Posterior cingulate gyrus (tissue), 11 donors: ENCODE measurements at places on chromosomes 7 and 10.
A peak's percentile ranks its signal among the peaks of the same experiment; 100 is the strongest.

- DNase-seq: no peak
Measured at GRCh38 chr7:155305231-155305904, 7.7 kb downstream of the INSIG1 start.

GRCh38 chr10:100969187-100970075, at the start of gene SEMA4G:
Gene SEMA4G (plus strand): TSS chr10:100969504. CDS start chr10:100972913, 3,409 bp downstream.
- no peak for DNase-seq

DNA sequence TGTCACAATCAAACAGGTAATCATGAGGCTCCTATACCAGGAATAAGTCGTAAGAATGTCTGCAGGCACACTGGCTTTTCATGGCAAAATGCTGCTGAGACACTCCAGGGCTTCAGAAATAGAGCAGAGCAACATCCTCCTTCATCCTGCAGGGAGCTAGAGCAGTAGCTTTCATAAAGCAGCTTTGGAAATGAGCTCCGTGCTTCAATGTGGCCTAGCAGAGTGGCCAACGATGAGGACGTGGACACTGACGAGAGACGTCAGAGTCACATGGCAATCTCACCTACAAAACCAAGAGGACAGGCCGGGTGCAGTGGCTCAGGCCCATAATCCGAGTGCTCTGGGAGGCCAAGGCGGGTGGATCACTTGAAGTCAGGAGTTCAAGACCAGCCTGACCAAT, 9.8 kb downstream of the COBL start:
- DNase-seq: no peak

GRCh38 chr7:117118579-117119180, 165.4 kb downstream of the ST7 start:
- no peak for DNase-seq

GRCh38 chr7:124618871-124619270, 146.7 kb downstream of the GPR37 start:
- DNase-seq: no peak

DNA sequence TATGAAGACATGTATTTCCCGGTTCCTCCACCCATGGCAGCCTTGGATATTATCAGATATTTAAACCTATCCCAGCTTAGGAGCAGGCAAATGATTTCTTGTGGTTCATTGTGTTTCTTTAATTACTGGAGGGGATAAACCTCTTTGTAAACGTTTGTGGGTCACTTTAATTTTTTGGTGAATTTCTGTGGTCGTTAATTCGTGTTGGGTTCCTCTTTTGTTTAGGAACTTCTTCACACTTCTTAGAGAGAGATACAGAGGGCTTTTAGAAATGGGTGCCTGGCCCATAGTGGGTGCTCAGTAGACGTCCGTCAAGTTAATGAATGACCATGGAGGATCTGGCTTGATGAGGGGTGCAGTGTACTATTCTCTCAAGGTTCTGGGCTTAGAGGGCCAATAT, 27.2 kb upstream of the NUB1 start:
- no peak for DNase-seq

- DNase-seq: no peak
Measured at GRCh38 chr10:30774261-30774660, 144.7 kb upstream of the LYZL2 start.

DNA sequence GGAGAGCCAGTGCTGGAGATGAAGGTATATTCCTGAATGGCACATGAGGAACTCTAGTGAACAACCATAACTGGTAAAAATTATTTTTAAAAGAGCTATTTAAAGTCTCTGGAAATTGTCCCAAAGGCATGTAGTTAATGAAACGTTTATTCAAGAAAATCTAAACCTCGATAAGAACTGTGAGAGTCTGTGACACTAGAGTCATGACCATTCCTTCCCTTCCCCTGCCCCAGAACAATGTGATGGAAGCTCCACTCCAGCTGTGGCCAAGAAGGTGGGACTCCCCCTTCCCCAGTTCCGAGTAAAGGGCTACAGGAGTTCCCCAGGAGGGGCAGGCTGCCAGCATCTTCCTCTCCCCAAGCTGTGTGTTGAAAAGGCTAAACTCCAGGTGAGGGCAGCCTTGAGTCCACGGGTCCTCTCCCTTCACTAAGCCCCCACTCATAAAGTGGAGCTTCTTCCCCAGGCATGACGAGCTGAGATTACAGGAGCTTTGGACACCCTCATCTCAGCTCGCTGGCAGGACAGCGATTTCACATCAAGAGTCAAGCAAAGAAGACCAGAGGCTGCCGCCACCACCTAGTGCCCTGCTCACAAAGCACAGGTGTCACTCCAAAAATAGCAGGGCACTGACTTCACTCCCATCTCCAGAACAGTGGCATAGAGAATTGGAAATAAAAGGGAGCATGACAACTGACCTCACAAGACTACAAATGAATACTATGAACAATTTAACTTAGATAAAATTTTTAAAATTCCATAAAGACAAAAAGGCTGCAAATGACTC, 68.5 kb downstream of the NHLRC2 start:
- no peak for DNase-seq

DNA sequence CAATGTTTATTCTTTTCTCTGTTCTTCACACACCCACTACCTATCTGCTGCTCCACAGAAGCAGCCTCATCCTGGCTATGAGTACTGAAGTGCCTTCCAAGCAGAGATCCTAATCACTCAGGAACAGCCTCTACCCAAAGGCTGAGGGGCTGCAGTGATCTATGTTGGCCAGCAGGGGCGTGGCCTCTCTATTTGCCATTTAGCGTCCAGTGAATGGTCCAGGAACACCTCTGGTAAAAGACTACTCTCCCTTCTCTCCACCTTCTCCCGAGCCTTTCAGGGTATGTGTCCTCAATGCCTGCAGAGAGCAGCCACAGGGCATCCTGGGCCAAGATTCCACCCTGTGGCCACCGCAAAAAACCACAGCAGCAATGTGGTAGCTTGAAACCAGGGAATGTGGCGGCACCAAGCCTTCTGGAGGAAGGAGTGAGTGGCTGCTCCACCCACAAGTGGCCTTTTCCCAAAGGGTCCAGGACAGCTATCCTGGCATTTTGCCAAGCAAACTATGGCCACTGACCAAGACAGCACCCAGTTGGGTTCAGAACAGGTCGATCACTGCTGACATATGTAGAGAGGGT, 70.9 kb downstream of the SYPL1 start:
- peak; percentile 30 for DNase-seq

- DNase-seq: no peak
Measured at GRCh38 chr10:116838143-116838725, 11.1 kb upstream of the ENO4 start.

GRCh38 chr7:98295467-98296192, 14.1 kb downstream of the BRI3 start:
- DNase-seq: no peak

DNA sequence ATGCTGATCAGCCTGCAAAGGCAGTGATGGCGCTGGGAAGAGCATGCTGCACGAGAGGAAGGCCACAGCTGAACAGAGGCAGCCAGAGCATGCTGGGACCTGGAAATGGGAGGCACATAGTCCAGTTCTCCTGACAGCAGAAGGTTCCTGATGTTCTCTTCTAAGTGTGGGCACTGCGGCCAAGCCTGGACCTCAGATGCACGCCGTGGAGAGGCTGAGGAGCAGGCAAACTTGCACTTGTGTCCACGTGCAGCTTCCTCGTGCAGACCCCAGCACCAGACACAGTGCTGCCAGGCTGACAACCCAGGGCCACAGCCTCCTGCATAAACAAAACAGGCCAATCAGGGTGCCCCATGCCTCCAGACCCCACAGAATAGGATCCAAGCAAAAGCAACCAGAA, 93.5 kb upstream of the LANCL2 start:
- no peak for DNase-seq

- no peak for DNase-seq
Measured at GRCh38 chr7:130444234-130444633, 3.4 kb upstream of the CEP41 start.

GRCh38 chr7:47227762-47228177, 354.1 kb downstream of the TNS3 start:
- DNase-seq: no peak

GRCh38 chr10:95277201-95277570, 13.6 kb downstream of the PDLIM1 start:
- no peak for DNase-seq

GRCh38 chr10:94524146-94524545, 21.4 kb upstream of the HELLS start:
- no peak for DNase-seq

- DNase-seq: no peak
Measured at GRCh38 chr10:86036544-86036831, 330.1 kb downstream of the GRID1 start.
